Pons (tissue), 1 donor: ENCODE measurements at places on chromosomes 4 and X.
A peak's percentile ranks its signal among the peaks of the same experiment; 100 is the strongest.

- no peak for DNase-seq
These were observed 14.3 kb downstream of the TEC start for GRCh38 chr4:48255072-48255958.

GRCh38 chr4:107037199-107037584 is 1.1 kb upstream of the DKK2 start:
- DNase-seq, result peak; percentile 49

DNA sequence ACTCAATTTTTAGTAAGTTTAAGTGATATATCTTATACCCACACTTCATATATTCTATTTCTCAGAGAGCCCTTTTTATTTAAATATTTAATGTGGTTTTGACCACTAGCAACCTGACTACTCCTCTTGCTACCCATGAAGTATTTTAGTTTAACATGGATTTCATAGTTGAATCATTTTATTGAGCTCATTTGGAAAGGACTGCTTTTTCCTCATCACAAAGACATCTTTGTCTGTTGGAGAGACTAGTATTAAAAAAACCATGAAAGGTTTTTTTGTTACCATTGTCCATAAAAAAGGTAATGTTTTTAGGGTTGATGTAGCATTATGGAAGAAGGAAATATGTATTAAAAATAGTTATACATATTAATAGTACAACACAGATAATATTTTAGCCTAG is 139.5 kb downstream of the RAPGEF2 start:
- DNase-seq, result peak; percentile 87

DNA sequence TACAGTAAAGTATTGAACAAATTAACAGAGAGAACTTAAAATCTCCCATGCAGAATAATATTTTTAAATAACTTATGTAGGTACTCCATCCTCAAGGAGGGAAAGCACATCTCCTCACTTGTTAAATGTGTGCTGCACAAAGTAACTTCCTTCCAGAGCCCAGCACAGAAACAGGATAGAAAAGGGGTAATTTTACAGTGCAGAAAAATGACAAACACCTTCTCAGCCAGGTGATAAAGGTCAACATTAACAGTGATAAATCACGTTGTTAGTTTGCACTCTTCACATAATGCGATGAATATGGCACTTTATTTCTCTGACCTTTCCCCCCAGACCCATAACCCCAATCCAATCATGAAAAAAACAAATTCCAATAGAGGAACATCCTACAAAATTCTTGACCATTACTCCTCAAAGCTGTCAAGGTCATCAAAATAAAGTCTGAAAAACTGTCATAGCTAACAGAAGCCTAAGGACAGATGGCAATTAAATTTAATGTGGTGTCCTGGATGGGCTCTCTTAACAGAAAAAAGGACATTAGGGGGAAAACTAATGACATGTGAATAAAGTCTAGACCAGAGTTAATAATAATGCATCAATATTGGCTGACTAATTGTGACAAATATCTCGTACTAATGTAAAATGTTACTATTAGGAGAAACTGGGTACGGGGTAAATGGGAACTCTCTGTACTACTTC is 547.4 kb upstream of the AGA start:
- DNase-seq, result no peak

GRCh38 chr4:9949573-9949972 is 71.7 kb downstream of the SLC2A9 start:
- no peak for DNase-seq

DNA sequence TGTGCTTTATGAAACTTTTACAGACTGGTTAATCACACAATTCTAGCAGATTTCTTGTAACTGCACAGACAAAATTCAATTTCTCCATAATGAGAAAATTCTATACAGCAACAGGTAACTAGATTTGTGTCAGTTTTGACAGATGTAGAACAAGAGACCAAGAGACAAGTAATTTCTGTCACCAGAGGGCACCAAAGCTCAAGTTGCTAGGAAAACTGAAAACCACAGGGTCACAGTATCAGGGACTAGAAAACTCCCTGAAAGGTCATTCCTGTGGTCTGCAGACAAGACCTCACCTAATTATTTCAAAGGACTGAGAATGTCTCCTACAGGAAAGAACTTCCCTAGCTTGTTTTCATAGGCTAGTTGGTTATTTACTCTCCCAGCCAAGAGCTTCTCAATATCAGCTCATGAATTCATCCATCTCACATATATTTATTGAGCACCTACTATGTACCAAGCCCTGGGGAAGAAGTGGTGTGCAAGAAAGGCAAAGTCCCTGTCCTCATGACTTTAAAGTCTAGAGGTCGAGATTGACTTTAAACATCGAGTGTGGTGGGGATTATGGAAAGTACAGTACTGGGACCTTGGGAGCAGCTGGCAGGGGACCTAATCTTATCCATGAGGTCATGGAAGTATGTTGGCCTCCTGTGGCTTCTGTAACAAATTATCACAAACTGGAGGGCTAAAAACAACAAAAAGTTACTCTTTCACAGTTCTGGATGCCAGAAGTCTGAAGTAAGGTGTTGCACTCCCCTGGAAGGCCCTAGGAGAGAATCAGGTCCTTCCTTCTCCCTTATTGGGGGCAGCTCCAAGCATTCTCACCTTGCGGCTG is 47.8 kb upstream of the SETD7 start:
- DNase-seq, result peak; percentile 91

DNA sequence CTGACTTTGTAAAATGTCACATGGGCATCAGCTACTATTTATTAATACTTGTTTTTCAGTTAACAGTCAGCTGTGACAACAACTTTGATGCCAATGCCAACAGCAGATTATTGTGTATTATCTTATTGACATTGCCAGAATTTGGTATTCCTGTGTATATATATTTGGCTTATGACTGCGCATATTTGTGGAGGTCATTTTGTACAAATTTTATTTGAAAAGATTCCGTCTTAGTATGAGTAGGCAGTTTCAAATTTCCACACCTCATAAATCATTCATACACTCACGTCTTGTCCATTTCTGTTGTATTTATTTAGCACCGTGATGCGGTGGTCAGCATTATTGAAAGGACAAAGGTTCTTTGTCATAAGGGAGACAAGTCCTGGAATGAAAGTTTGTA is 558.2 kb upstream of the NDST4 start:
- DNase-seq, result no peak

DNA sequence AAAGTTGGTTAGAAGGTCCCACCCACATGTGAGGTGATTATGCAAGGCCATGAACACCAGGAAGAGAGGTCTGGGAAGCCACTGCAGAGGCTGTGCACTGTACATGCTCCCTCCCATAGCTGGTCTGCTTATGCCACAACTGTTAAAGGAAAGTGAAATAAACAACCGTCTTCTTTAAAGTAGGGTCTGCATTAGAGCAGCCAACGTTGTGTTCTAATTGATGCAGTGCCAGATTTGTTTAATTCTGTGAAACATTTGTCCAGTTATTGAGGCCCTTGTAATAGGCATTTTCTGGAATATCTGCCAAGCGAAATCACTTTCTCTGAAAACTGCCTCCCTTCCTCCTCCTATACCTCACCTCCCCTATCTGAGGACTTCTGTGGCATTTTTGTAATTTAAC is 224.0 kb upstream of the LNX1 start:
- no peak for DNase-seq
